ENCODE measurements at places on chromosomes 7 and 10.
A peak's percentile ranks its signal among the peaks of the same experiment; 100 is the strongest.

DNA sequence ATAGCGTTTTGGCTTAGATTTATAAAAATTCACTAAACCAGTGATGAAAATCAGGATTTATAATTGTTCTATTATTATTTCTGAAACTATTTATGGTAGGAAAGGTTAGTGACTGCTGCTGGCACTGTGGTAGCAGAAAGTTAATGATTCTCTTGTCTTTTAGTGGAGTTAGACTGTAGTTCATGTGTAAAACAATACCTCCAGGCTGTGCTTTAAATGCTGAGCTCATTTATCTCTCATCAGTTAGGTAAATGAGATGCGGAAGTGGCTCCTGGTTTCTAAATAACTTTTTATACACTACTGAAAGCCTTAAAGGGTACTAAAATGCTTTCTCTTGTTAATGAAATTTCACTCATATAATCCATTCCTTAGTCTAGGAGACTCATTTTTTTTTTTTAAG is 326.8 kb upstream of the POT1 start:
- DNase-seq = no peak

GRCh38 chr7:112937651-112938415 is 147.6 kb upstream of the TMEM168 start:
- peak; percentile 8 for DNase-seq

DNA sequence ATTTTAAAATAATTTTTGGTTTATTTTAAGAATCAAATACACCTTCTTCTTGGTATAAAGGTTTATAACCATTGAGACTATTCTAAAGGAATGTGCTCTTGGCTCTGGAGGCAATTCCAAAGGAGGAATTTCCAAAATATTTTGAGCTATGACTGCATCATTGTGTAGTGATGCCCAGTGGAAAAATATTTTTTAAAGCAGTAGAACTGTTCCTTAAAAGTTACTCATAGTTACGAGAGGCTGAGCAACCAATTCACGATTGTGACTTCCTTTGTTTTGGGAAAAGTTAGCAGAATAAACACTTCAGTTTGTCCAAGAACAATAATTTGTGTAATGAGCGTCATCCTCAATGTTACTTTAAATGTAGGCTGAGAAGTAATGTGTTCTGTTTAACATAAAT is 233.6 kb downstream of the BAMBI start:
- DNase-seq = no peak

GRCh38 chr7:149865437-149865836 is 8.3 kb upstream of the ATP6V0E2 start:
- DNase-seq = peak; percentile 36

DNA sequence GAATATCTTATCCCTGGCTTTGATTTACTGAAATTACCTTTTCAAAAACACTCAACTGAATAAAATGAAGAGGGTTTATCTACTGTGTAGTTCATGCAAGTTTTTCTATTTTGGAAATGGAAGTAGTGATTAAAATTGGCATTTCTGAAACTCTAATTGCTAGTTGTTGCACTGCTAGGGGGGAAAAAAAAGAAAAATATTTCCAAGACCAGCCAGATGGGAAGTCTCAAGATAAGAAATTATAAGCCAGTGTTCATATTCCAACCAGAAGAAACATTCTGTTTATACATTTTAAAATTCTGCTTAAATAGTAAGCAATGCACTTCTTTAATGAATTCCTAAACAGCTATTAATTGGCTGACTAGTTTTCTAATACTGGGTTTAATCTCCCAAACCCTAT is 9.4 kb upstream of the ADO start:
- DNase-seq = no peak

All from MV-4-11 (cell line).